ENCODE measurements at places on chromosomes 12 and 14. TPM values are rescaled to one million over a fixed set of nuclear protein-coding genes. Genes with fewer than 3 reads are reported as not detected.
A peak's percentile ranks its signal among the peaks of the same experiment; 100 is the strongest.

DNA sequence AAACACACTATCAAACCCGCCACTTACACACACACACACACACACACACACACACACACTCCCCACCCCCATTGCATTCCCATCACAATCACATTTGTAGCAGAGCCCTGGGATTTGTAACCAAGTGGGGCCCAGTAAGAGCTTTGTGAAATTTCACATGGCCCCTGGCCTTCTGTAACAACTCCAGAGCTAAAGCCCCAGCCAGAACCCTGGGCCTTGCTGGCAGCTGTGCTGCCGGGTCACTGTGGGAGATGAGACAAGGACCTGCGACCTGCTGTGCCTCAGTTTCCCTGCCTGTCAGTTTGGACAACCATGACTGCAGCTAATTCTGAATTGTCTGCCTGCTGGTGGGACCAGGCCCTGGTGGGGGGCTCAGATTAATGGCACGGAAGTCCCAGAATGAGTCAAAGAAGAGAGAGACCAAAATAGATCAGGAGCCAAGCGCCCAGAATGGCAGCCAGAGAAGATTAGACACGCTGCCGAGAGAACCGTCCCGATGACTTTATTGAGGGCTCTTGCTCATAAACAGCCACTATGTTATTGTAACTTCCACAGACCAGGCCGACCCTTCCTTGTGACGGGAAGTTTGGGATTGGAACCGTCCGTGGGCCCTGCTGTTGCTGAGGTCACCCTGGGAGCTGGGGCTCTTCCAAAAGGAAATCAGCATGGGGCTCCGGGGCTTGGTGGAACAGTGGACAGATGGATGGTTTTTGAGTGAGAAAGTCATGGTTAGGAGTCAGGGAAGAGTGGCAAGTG lies 123.1 kb downstream of the ZFP36L1 start:
- DNase-seq, result no peak

- no peak for DNase-seq
Measured at GRCh38 chr14:99471731-99472130, 8.9 kb downstream of the SETD3 start.

GRCh38 chr12:117084405-117085317 lies 14.6 kb downstream of the TESC start:
- DNase-seq, result no peak

The DMAC2L gene
- 4.8 TPM for total RNA-seq

DNA sequence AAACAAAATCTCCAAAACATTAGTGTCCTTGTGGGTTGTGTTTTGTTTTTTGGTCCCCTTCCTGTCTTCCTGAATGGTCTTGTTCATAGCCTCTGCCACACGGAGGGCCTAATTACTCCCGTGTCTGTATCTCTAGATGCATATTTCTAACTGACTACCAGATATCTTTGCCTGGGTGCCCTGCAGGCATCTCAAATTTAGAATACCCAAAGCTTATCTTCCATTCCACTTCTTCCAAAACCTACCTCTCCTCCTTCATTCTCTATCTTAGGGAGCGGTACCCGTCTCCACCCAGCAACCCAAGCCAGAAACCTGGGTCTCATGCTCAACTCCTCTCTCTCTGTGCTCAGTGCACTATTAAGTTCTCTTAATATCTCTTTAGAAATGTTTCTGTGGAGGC lies 10.9 kb upstream of the METAP2 start:
- no peak for DNase-seq

The SOX5 gene
- 16.4 TPM for total RNA-seq

GRCh38 chr12:1147821-1148220 lies 156.8 kb downstream of the ERC1 start:
- no peak for DNase-seq

GRCh38 chr12:132118876-132119275 lies 25.2 kb downstream of the DDX51 start:
- DNase-seq, result no peak

The TCTN2 gene
- total RNA-seq, result 6.7 TPM

DNA sequence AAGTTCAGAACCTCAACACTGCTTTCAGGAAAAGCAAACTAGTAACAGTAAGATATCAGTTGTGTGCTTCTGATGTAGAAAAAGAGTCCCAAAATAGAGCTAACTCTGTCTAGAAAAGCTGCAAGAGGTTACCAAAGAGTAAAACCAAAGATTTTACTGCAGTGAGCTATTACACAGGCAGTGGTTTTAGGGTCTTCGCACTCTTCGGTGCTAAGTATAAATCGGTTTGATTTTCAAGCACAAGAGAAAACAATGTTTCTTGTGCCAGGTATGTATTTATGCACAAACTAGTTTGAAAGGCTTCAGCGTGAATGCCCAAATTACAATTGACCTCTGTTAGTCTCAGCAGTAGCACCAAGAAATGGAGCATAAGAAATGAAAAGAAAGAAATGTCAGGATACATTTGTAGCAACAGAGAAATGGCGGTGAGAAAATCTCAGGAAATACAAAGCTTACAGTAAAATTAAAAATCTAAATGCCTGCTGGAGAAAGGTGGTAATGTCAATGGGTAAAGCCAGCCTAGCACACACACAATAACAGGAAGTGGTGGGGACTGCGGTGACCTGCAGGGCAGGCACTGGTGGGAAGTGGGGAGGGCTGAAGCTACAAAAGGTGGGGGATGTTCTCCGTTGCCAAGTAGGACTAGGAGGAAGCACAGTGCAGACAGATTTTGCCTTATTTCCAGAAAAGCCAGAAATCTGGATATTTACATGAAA lies 18.0 kb upstream of the DYRK2 start:
- peak; percentile 3 for DNase-seq

GRCh38 chr12:8989413-8989812 lies at the start of gene KLRG1:
Gene KLRG1 (plus strand): TSS chr12:8989546. CDS start chr12:8989636, 90 bp downstream.
- DNase-seq, result no peak

- DNase-seq, result no peak
Measured at GRCh38 chr14:60756847-60757246, 22.3 kb downstream of the MNAT1 start.

DNA sequence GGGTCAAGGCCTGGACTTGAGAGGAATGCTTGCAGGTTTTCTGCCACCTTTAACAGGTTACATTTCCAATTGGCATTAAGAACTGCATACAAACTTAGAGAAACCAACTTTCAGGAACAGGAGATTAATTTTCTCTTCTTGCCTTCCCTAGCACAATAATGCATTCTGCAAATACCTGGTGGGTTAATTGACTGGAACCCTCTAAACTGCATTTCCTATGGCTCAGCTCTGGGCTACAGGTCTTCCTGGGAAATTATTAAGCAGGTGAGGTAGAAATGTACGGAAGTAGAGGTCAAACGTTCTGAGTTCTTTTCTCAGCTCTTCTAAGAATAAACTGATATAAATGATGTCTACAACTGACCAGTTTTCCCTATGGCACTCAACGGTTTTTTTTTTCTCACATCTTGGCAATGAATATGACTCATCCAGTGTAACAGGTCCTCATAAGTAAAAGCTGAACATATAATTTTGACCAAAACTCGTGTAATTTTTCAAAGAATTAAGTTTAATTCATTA lies 144.9 kb upstream of the PELI2 start:
- no peak for DNase-seq

DNA sequence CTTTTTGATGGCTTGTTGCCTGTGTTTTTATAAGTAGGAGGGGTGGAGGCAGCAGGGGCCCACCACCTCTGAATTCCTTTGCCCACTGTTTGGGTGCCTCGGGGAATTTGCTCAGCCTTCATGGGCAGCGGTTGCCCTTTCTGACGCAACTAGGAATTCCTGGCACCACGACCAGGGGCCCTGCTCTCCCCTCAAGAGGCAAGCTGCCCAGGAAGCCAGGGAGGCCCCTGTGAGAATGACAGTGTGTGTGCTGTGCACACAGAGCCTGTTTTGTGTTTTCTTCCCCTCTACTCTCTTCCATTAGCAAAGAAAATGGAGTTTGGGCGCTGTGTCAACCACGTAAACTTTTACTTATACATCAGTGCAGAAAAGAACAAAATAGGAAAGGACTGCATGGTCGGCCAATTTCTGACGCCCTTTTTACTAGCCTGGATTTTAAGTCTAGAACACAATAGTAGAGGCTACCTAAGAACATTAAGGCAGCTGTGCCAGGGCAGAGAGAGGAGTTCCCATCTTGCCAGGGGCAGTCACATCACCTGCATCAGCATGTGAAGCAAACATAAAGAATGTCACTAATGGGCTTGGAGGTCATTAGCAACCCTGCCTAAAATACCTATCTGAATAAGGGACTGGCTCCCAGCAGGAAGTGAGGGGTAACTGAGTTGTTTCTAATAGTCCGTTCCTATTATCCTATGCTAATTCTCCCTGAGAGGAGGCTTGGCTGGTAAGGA lies 17.9 kb upstream of the PTGR2 start:
- peak; percentile 80 for DNase-seq

DNA sequence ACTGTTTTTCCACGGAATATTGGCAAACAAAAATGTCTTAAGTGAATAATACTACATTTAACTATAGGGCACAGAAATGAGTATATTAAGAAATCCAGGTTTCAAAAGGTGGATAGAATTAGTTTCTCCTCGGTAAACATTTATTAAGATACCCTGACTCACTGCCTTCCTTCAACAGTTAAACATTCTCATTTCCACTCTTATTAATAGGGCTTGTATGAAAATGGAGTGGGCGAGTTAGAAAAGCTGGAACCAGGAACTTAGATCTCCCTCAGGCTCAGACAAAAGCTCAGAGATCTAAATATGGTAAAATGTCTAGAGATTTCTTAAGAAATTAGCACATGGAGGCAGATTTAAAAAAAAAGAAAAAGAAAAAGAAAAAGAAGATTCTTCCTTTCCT lies 78.8 kb downstream of the RMST start:
- no peak for DNase-seq

All from fibroblast of lung (primary cell).